ENCODE measurements at places on chromosomes 7 and 10.

DNA sequence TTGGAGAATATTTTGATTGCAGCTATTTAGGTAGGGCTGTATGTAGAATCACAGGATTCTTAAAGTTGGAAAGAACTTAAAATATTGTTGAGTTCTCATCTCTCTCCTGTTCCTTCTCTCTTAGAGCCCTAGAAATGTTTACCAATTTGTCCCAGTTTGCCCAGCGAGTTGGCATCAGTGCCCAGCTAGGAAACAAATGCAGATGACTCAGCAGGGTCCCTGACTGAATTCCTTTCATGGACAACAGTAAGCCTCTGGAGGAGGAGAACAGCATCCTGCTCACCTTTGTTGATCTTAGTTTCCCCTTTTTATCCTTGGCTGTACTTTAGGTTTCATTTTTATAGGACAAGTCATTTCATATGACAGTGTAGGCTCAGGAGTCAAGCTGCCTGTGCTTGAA lies 89.3 kb downstream of the SEC23IP start:
- DNase-seq = no peak

DNA sequence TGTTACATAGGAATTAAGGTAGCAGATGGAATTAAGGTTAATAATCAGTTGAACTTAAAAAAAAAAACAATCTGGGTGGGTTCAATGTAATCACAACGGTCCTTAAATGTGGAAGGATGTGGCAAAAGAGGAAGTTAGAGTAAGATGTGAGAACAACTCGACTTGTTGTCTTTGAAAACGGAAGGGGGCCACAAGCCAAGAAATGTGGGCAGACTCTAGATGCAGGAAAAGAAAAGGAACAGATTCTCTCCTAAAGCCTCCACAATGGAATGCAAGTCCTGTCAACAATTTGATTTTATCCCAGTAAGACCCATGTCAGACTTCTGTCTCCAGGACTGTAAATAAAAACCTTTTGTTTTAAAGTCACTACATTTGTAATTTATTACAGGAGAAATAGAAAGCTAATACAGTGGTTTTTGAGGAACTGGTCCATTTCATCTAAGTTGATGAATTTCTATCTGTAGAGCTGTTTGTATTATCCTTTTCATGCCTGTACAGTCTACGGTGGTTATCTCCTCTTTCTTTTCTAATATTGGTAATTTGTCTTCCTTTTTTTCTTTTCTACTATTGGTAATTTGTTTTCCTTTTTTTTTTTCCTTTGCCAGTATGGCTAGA lies 8.6 kb downstream of the MCMBP start:
- no peak for DNase-seq

DNA sequence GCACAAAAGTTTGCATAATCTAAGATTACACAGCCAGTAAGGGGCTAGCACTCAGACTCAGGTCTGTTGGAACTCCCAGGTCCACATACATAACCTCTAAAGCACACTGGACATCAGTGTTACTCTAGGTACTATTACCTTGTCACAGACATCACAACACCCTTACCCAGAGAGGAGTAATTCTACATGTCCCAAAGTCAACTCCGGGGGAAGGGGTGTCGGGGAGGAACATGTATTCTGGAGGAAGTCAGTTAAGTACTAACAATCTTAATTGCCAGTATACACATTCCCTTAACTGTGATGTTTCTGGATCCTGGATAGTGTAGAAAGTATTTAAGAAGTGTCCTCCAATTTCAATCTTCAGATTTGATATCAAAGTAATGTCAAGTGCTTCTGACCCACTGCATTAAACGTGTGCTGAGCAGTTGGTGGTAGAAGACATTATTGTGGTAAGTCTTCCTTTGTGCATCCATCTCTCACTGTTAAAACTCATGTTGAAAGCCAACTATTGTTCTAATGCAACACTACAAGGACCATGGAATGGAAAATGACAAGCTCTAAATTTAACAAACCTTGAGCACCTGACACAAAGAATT lies 155.4 kb downstream of the CRPPA start:
- no peak for DNase-seq

DNA sequence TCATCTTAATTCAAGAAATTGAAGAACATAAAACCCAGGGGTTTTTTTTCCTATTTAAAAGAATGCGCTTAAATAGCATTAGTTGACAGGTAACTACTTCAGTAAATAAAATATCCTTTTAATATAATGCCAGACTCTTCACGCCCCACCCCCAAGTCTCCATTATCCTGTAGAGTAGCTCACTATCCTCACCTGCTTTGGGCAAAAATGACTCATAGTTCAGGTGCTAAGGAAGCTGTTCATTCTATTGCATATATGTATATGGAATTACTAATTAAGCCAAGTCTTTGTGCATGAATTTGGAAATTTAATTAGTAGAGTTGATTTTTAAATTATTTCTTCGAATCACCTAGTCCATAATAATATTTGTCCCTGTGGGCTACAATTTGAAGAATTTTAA lies 656.8 kb upstream of the ANKRD30A start:
- no peak for DNase-seq

DNA sequence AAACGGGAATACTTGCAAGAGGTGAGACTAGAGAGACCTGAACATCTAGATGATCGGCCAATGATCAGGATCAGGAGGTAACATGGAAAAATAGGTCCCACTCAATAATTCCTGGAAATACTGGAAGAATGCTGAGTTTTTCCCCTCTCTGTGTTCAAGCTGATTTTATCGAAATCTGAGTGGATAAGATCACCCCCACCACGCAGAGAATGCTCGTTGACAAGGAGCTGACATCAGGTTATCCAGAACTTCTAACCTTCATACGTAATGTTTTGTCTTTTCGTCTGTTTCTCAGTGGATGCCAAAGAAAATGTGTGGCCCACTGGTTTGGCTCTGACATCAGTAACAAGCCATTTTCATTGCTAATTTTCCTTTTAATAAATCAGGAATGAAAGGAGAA lies 58.5 kb upstream of the MKX start:
- no peak for DNase-seq

- DNase-seq = no peak
Observed at GRCh38 chr7:51376420-51377092, 59.9 kb upstream of the COBL start.

GRCh38 chr7:108515013-108515412 lies 10.9 kb downstream of the PNPLA8 start:
- DNase-seq = no peak

DNA sequence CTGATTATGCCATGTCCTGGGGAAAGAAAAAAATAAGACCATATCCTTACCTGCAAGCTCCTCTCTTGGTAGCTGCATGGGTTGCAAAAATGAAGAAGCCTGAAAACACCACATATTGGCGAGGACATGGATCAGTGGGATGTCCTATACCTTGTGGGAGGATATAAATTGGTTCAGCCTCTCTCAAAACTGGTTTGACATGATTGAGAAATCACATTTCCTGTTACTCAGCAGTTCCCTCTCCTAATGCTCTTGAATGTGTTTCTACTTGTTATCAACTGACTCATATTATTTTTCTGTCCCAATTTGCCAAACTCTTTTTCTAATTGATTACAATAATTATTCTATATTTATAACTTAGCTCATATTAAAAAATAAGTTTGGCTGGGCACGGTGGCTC lies 380.2 kb downstream of the EXOC4 start:
- peak; percentile 5 for DNase-seq

DNA sequence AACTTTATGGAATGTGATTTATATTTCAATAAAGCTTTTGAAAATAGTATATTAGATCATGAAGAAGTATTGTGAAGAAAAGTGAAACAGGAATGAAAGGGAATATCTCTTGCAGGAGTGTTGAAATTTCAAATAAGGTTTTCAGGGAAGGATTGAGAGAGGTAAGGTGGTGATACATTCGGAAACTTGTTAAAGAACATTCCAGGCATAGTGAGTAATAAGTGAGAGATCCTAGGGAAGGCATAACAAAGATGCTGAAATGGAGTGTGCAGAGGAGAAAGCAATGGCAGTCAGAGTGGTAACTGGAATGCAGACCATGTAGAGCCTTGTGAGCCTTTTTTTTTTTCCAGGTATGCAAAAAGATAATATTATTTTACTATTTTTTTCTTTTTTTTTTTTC lies 4.1 kb downstream of the OR9A4 start:
- no peak for DNase-seq

DNA sequence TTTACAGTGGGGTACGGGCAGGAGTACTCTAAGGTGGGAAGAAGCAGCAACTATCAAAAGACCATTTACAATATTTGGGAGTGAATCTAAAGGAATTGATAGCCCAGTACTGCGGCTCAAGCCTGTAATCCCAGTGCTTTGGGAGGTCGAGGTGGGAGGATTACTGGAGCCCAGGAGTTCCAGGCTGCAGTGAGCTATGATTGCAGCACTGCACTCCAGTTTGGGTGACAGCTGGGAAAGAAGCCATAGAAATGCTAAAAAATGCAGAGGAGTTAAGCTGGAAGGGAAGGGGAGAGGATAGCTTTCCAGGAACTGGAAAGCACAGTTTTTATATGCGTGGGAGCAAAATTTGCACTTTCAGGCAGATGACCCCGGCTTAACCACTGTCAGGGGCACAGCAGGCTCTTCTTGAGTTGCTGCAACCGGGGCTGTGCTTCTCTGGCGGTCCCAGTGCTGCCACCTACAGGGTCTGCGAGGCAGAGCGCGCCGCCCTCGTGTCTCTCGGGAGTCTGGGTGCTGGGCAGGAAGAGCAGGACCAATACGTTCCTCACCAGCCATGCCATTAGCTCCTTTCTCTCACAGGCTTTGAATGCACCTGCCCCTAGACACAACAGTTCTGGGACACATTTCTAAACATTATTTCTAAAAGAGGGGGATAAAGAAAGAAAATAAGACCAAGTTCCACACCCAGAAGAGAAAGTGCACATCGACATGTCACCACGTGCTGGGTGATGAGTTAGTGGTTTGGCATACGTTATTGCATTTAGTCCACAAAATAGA lies 10.1 kb upstream of the BMPER start:
- peak; percentile 74 for DNase-seq

- DNase-seq = no peak
Observed at GRCh38 chr7:102967798-102968197, 55.0 kb downstream of the LRRC17 start.

DNA sequence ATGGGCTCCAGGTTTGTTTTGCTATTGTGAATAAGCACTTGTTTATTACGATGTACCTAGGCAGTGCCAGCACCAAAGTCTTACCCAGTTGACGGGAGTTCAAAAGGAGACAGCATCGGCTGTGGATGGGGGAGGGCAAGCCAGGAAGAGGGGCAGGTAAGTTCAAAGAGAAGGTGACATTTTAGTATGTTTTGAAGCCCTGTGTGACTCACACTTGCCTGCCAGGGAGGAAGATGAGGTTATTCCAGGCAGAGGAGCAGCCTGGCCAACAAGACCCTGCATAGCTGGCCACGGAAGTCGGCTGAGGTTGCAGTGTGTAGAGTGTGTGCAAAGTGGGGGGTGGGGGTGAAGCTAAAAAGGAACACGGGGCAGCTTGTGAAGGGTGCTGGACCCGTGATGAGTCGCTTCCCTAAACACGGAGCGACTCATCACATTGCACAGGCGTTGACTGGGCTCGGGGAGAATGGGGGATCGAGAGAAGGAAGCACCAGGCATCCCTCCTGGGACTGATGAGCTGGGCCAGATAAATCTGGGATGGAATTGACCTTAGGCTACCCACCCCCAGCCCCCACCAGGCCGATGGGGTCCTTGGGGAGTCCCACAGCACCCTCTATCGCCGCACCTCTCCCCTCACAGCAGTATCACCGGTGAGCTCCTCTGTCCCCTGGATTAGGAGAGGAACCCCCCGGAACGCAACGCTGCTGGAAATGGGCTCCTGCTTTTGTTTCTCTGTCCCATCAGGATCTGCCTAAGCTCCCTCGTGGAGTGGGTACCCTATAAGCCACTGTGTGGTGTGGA lies 97.9 kb upstream of the IKZF1 start:
- peak; percentile 82 for DNase-seq

DNA sequence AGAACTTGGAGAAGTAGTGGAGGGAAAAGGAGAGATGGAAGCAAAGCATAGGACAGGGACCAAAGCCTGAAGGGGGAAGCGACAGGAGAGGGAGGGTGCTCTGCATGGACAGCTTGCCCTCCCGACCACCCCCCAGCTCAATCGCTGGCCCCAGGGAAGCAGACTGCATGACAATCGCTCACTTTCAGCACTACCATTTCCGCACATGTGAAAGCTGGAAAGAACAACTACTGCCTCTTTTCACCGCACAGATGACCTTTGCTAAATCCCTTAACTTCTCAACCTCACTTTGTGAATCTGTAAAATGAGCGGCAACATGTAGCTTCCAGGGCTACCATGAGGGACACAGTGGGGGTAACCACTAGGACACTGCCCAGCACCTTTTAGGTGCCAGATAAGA lies 17.1 kb downstream of the VOPP1 start:
- DNase-seq = no peak

DNA sequence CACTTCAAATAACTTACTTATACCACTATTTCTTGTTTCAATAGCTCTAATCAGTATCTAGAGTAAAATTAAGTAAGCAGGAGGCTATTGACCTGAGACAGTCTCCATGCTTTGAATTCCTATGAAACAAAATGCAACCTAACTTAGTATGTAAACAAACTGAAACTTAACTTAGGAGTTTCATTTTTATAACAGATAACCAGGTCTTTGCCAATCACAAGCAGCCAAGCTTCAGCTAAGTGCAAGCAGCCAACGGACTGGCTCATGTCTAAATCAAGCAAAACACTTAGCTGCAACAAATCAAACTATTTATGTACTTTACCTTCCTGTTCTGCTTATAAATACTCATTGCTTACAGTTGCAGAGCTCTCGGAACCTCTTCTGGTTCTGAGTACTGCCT lies 4.4 kb upstream of the GSTK1 start:
- DNase-seq = peak; percentile 68

- DNase-seq = no peak
Observed at GRCh38 chr10:89121764-89122020, 85.4 kb downstream of the CH25H start.

GRCh38 chr7:23788843-23789242 lies 78.8 kb downstream of the STK31 start:
- DNase-seq = no peak

- DNase-seq = no peak
Observed at GRCh38 chr7:22295402-22296264, 61.3 kb downstream of the RAPGEF5 start.

GRCh38 chr7:20038676-20039075 lies 178.5 kb downstream of the MACC1 start:
- no peak for DNase-seq

- no peak for DNase-seq
Observed at GRCh38 chr7:1752111-1752510, 82.0 kb downstream of the ELFN1 start.
